ENCODE measurements at places on chromosomes 7 and 10.

DNA sequence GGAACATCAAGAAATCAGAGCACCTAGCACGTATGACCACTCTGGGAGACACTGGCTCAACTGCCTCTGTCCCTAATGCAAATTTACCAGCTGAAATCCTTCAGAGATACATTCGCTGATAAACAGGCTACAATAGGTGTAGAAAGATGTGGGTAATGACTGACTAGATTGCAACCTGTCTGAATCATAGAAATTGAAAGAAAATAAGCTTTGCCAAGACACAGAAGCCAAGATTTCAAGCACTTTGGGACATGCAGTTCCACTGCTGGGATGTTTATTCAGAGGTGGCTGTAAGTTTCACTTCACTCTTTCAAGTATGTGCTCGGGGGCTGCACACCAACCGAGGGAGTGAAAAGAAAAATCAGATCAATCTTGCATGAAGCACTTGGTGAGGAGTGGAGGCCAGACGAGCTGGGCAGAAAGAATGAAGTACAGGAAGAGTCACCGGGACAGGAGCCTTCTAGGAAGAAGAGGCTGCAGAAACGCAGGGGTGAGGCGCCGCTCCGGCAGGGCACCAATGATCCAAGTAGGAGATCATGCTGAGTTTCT, 276.7 kb downstream of the PARD3 start:
- no peak for DNase-seq

GRCh38 chr7:69635555-69636185, 37.4 kb downstream of the AUTS2 start:
- DNase-seq: no peak

GRCh38 chr7:33157311-33157710, 27.9 kb downstream of the BBS9 start:
- no peak for DNase-seq

GRCh38 chr7:151434549-151434948, 5.4 kb downstream of the CRYGN start:
- DNase-seq: no peak

- DNase-seq: no peak
Observed at GRCh38 chr10:87068281-87068680, 26.4 kb downstream of the GLUD1 start.

- no peak for DNase-seq
Observed at GRCh38 chr10:107169516-107169915, 5.0 kb upstream of the SORCS1 start.

- DNase-seq: no peak
Observed at GRCh38 chr7:73893342-73894101, 32.6 kb downstream of the TMEM270 start.

- no peak for DNase-seq
Observed at GRCh38 chr7:98192781-98193457, 18.3 kb upstream of the BHLHA15 start.

- DNase-seq: no peak
Observed at GRCh38 chr10:23099816-23100215, 4.4 kb downstream of the MSRB2 start.

- no peak for DNase-seq
Observed at GRCh38 chr10:82091413-82091812, 216.4 kb downstream of the NRG3 start.

- DNase-seq: no peak
Observed at GRCh38 chr7:84009782-84010181, 184.8 kb downstream of the SEMA3A start.

DNA sequence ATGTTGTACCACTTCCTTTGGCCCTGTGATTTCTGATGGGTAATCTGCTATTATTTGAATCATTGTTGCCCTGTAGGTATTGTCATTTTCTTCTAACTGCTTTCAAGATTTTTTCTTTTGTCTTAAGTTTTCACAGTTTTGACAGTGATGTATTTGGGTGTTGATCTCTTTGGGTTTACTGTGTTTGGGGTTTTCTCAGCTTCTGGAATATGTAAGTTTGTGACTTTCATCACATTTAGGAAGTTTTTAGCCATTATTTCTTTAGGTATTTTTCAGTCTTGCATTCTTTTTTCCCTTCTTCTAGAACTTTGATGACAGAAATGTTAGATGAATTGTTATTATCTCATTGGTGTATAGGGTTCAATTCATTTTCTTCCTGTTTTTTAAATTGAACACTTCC, 23.1 kb upstream of the PON2 start:
- DNase-seq: no peak
